HTR-8/SVneo (cell line): ENCODE measurements at places on chromosomes 11 and 22.

- DNase-seq: no peak
Measured at GRCh38 chr11:67636962-67637361, 2.6 kb downstream of the TBX10 start.

GRCh38 chr11:97685695-97686094, 1295.9 kb downstream of the JRKL start:
- DNase-seq: no peak

GRCh38 chr22:35204807-35205775, 52.2 kb upstream of the HMGXB4 start:
- DNase-seq: no peak

- no peak for DNase-seq
Measured at GRCh38 chr11:120462825-120463224, 48.7 kb upstream of the GRIK4 start.

DNA sequence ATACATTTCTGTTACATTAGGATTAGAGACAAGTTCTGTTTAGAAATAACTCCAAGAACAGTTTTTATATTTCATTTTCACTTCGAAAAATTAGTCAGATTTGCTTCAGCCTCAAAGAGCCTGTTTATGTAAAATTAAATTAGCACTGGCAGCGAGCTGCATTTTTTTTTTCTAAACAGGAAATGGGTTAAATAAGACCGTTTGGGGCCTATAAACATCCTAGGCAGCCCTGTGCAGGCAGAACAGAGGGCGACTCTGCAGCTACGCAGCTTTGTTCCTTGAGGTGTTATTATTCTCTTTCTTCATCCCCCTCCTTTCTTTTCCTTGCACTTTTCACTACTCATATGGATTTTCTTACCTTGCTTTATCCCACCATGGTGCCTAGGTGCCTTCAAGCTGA, 48.7 kb downstream of the CWC15 start:
- DNase-seq: no peak

DNA sequence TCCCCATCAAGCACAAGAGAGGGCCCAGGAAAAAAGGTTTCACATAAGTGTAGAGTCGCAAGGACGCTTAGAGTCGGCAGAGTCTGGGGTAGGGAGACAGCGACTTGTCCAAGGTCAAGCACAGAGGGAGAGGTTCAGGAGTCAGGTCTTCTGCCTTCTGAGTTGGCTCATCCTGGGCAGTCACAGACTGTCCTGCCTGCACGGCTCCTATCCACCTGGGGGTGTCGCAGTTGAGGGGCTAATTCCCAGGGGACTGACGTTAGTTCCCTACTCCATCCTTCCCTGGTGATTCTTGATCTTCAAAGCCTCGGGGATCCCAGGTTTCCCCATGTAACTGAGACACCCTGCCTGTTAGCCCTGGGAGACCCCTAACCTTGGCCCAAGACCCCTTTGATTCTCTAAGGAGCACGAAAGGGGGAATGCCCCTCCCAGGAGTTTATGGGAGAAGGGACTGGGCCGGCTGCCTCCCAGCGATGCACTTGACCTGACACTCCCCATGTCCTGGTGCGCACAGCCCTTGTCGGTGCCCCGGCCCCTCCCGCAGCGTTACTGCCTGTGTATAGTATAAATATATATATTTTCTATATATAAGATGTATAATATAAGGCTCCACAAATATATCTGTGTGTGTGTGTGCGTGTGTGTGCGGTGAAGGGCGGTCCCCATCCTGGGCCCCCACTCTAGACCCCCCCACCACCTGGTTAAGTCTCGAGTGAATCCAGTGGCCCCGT, 14.7 kb upstream of the TAB1 start:
- DNase-seq: no peak

DNA sequence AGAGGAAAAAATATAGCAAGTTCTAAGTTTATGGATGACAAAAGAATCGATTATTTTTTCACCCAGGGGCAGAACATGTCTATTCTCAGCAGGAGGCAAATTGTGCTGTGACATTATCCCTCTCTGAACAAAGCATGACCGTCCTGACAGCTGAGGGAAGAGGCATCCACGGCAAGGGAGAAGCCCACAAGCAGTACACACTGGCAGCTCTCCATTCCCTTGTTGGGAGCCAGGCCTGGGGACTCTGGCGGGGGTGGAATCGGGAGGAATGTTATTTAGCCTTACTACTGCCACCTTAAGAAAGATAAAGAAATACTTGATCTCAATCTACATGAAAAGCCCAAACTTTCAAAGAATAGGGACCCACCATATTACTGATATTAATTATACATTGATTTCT, 3.4 kb downstream of the KIRREL3 start:
- DNase-seq: no peak

DNA sequence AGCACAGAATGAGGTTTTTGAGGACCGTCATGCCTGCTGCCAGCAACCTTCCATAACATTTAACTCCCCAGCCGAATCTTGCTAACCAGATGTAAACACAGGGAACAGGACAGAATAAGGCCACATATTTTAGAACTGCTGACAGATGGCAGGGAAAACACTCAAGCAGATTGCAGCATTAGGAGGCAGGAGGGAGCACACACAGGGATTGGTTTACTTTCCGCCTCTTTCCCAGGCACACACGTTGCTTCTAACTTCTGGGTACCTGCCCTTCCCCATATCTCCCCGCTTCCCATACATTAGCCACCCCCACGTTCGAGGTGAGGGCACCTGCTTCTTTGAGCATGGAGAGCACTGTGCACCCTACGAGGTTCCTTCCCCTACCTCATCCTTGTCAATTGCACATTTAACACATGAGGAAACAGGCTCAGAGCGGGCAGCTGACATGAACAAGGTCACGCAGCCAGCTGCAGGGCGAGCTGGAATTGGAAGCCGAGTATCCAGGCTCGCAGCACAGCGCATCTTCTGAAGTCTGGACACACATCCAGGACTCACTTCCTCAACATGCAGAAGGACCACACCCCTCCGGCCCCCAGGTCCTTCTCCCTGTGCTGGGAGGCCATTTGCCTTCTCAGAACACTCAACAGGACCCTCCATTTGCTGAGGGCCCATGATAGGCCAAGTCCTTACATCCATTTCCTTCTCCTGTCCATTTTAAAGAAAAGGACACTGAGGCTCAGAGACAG, 18.7 kb downstream of the ASPHD2 start:
- DNase-seq: no peak

GRCh38 chr22:48785792-48786678, 1041.6 kb downstream of the BRD1 start:
- DNase-seq: no peak

- no peak for DNase-seq
Measured at GRCh38 chr22:49536571-49537131, 291.0 kb downstream of the BRD1 start.

DNA sequence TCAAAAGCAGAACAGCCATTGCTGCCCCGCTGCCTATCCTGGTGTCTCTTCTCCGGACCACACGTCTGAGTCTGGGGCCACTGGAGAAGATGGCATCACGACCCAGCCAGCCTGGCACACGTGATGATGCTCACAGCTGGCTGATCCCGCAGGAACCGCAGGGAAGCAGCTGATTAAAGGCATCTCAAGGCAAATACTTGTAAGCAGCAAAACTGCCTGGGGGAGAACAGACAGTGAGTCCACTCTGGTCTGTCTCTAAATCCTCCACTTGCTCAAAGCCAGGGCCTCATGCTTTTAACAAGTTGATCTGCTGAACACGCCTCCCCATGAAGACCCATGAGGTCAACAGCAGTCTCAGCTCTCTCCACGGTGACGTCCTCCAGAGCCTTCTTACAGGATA, 108.6 kb downstream of the BRD1 start:
- no peak for DNase-seq

DNA sequence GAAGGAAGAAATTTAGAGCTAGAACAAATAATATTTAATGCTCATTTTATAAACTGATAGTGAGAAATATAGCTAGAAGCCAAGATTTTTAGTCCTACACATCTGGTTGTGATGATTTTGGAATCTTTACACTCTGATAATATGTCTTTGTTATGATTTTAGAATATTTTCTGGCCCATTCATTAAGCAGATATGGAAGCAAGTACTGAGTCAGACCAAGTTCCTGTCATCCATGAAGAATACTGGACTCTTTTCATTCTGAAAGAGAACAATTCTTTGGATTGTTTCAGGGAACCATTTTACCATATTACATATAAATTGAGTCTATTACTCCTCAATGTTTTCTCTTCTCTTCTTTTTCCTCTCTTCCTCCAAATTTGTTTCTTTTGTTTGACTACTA, 227.4 kb downstream of the TMEM135 start:
- DNase-seq: no peak

GRCh38 chr11:105168457-105168856, 28.9 kb upstream of the CARD18 start:
- DNase-seq: no peak

DNA sequence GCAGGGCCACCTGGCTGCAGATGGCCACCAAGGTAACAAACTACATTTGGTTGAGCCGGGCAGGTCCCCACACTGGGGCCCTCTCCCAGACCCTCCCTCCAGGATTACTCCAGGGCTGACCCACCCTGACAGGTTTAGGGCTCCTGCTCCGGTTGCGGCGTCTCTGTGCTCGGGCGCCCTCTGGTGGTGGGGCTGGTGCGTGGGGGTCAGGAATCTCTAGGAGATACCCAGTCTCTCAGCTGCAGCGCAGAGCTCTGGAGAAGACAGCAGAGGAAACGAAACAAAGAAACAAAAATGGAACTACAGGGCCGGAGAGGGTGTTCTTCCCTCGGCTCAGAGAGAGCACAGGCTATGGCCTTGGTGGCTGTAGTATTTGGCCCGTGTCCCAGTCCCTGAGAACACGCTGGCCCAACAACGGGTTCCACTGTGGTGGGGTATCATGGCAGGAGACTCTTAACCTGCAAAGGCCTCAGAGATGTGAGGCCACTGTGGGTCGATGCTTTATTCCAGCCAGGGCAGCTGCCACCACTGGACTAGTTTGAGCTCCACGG, 2.4 kb downstream of the C11orf96 start:
- DNase-seq: peak; percentile 71

- no peak for DNase-seq
Measured at GRCh38 chr11:65498042-65498726, 661 bp upstream of the MALAT1 start.

DNA sequence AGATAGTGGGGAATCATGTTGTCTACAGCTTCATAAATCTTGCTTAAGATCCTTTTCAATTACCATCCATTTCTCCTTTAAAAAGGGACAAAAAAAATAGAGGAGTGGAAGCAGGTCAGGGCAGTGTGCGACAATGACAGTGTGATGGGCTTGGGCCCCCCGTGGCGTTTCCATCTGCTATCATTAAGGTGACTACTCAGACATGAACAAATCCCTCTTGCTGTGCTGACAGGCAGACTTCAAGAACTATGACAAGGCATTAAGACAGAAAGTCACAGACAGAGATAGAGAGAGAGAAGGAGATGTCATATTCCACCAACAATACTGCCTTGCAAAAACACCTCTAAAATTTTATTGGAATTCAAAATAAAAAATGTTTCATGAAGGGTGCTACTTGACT, 263.2 kb downstream of the DCDC1 start:
- no peak for DNase-seq

DNA sequence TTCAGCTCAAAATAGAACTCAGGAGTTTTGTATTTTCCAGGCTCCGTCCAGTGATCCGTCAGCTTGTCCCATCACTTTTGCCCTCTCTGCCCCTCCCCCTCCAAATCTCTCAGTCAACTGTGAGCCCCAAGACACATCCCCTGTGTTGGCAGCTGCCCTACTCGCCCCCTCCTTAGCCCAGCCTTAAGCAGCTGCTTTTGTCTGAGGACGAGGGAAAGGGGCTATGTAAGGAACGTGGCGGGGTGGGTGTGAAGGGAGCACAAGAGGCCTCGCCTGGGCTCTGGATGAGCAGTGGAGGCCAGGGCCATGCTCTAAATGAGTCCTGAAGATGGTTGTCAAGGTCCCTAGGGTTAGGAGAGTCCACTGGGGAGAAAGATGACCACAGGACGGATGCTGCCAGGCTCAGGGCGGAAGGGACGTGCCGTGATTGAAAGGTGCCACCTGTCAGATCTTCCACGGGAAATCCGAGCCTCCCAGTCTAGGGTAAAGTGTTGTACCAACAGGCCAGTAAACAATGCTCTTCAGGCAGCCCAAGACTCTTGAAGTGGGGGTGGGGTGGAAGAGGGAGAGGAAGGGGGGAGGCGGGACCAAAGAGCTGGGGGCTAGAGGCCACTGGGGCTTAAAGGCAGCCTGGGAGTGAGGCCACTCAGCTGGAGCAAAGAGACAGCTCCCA, at the start of gene SMTNL1:
TSS of gene SMTNL1 (plus strand) at position 649 of the 673 bp plus-strand sequence. CDS start 5,048 bp downstream, outside the sequence.
- no peak for DNase-seq

DNA sequence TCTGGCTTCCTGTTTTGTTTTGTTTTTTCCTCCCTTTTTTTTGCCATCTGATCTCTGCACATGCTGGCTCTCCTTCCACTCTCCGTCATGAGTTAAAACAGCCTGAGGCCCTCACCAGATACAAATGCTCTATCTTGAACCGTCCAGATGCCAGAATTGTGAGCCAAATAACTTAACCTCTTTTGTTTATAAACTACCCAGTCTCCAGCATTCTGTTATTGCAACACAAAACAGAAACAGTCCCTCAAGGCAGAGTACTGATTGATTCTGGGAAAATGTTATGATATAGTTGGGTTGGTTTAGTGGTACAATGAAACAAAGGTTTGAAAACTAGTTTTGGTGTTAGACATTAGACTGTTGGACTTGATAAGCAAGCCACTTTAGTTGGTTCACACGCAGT, 1390.0 kb upstream of the RAG2 start:
- no peak for DNase-seq

- peak; percentile 83 for DNase-seq
Measured at GRCh38 chr22:31290494-31291471, 1.5 kb downstream of the PIK3IP1 start.

GRCh38 chr11:65489035-65489705, 9.7 kb upstream of the MALAT1 start:
- DNase-seq: peak; percentile 82

- no peak for DNase-seq
Measured at GRCh38 chr11:69429716-69430491, 51.6 kb upstream of the LINC01488 start.

GRCh38 chr22:46652081-46652846, 32.1 kb downstream of the GRAMD4 start:
- peak; percentile 26 for DNase-seq

DNA sequence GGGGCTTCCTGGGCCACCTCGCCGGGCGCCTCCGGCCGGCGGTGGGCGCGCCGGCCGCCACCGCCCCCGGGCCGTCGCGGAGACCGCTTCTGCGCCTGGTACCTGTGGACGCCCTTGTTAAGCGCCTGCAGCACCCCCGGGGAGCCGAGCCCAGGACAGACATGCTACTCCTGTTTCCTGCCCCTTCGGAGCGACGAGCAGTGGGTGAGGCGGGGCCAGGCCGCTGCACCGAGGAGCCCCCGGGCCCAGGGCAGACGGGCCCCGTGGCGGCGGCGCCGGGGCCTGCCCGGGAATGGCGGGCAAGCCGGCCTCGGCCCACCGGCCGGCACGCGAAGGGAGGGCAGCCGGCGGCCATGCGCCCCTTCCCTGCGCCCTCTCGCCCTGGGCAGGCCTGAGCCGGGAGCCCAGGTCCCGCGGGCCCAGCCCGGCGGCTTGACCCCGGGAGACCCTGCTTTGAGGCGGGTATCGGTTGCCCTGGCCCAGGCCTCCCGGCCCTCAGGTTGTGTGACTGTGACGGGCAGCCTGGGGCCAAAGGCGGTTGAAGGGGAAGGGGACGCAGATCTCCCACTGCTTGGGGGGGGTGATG, 789 bp upstream of the KDM2A start:
- no peak for DNase-seq

- DNase-seq: no peak
Measured at GRCh38 chr11:89463266-89463780, 27.9 kb downstream of the NOX4 start.
